Activated CD8-positive, alpha-beta T cell treated with anti-CD3 and anti-CD28 coated beads for 36 hours (primary cell): ENCODE measurements at places on chromosomes 1 and 21. TPM values are rescaled to one million over a fixed set of nuclear protein-coding genes. Genes with fewer than 3 reads are reported as not detected.

FCRL6 gene
- total RNA-seq = not detected

ACADM gene
- 49.8 TPM for total RNA-seq

MX2 gene
- 9.2 TPM for total RNA-seq

DFFB gene
- 9.3 TPM for total RNA-seq

GRCh38 chr1:186187601-186188000 is 187.5 kb downstream of the TPR start:
- H3K27me3 ChIP-seq = peaks cover 4% of the 10 kb centered on the region
- no peak for DNase-seq
- H3K36me3 ChIP-seq = no peaks in the 10 kb centered on the region
- H3K27ac ChIP-seq = no peak overlapping the region

- no peak overlapping the region for H3K4me3 ChIP-seq
- H3K27ac ChIP-seq = peak overlapping the region; percentile 93
- no peak for DNase-seq
- H3K27me3 ChIP-seq = no peaks in the 10 kb centered on the region
- H3K36me3 ChIP-seq = peaks cover 71% of the 10 kb centered on the region
Observed at GRCh38 chr21:46254208-46254975, 25.8 kb upstream of the LSS start.

GRCh38 chr1:6126028-6126427 is 54.1 kb downstream of the CHD5 start:
- H3K4me1 ChIP-seq = peaks cover 9% of the 10 kb centered on the region
- H3K27me3 ChIP-seq = peaks cover 1% of the 10 kb centered on the region
